ENCODE measurements at places on chromosomes 7 and 10.
A peak's percentile ranks its signal among the peaks of the same experiment; 100 is the strongest.

- DNase-seq: no peak
These were observed 10.1 kb downstream of the ANKRD22 start for GRCh38 chr10:88841316-88842111.

GRCh38 chr10:76430061-76430645, 998.7 kb downstream of the LRMDA start:
- no peak for DNase-seq

DNA sequence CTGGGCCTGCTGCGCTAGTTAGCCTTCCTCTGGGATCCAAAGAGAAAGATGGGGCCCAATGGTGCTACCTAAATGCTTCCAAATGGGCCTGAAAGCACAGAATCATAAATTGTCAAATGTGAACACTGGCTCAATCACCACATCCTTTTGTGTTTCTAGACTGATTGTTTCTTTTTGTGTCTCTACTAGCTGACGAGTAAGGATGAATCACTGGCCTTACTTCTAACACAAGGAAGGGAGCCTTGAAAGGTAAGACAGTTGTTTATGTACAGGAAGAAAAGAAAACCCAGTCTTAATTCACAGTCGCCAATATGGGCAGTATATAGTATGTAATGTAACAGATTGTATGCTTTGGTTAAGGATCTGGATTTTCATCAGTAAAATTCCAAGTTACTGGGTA, 89.5 kb downstream of the ZNF92 start:
- DNase-seq: no peak

DNA sequence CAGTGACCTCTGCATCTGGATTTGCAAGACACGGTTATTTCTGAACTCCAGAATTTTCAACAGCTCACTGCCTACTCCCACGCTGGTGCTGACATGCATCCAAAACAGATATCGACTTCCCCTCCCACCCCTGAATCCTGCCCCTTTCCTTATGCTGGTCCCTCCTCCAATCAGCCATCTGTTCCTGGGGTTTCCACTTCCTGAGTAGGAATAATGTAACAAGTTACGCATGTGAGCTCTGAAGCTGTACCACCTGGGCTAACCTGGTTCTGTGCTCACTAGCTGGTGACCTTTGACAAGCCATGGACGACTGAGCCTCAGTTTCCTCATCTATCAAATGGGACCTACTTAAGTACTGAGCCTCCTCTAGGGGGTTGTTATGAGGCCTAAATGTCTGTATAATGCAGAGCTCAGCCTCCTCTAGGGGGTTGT, 1.7 kb upstream of the NCAPG2 start:
- no peak for DNase-seq

GRCh38 chr10:4051011-4051640, 266.1 kb upstream of the KLF6 start:
- no peak for DNase-seq

GRCh38 chr7:116524609-116525297, at the start of gene CAV1:
Gene CAV1, plus strand, starts transcription at chr7:116525036. Its CDS starts 27 bp downstream, at chr7:116525063.
- peak; percentile 35 for DNase-seq

GRCh38 chr7:111911166-111911961, 294.8 kb downstream of the DOCK4 start:
- DNase-seq: no peak

DNA sequence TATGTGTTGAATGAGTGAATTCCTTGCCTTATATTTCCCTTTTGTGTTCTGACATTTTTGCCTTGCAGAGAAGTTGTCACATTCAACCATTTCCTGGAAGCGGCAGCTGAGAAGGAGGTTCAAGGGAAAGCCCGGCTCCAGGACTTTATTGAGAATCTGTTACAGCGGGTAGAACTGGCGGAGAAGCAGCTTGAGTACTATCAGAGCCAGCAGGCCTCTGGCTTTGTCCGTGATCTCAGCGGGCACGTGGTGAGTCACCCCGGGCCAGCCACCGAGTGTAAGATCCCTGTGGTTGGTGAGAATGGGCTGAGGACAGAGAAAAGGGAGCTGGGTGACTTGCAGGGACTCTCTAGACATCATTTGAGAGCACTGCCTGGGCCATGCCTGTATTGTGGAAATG, 14.2 kb downstream of the ZNF365 start:
- no peak for DNase-seq

GRCh38 chr7:537911-538634, 18.4 kb upstream of the PDGFA start:
- no peak for DNase-seq

- DNase-seq: no peak
These were observed 45.3 kb upstream of the PPIF start for GRCh38 chr10:79301754-79302530.

DNA sequence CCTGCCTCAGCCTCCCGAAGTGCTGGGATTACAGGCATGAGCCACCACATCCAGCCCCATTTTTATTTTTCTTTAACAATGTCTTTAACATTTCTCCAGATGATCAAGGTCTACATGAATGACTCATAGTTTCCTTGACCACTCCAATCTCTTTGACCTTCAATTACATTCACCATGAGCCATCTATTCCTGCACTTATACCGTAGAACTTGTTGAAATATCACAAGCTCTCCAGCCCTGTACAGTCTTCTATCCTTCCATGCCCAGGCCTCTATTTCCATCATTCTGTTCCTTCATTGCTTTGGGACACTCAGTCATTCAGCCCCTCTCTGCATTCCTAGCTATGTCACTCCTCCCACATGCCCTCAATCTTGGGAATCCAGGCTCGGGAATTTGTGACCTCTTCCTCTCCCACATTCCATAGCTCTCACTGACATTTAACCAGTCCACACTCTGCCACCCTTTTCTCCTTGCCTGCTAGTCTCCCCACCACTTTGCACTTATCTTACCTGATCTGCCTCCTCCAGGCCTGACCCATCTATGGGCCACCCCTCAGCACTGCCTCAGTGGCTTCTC, 151.8 kb upstream of the STK17A start:
- DNase-seq: no peak

GRCh38 chr10:26593896-26594295, 103.6 kb upstream of the PDSS1 start:
- no peak for DNase-seq

- DNase-seq: no peak
These were observed 209.2 kb downstream of the SNX10 start for GRCh38 chr7:26500749-26501352.

- no peak for DNase-seq
These were observed 19.4 kb downstream of the STEAP1B start for GRCh38 chr7:22480523-22481075.

DNA sequence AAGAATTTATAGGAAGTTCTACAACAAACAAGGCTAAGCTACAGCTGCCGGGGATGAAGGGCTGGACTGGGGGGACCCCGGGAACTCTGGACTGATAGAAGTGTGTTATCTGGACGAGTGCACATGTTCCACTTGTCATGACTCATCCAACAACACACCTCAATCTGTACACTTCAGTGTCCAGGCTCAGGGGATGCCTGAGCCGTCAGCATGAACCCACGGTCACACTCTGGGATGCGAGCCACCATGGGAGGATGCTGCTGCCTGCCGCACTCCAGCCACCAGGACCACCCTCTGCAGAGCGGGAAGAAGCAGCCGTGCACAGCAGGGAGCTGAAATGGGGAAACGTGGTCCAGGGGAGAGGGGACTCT, 67.5 kb downstream of the MAD1L1 start:
- DNase-seq: no peak

DNA sequence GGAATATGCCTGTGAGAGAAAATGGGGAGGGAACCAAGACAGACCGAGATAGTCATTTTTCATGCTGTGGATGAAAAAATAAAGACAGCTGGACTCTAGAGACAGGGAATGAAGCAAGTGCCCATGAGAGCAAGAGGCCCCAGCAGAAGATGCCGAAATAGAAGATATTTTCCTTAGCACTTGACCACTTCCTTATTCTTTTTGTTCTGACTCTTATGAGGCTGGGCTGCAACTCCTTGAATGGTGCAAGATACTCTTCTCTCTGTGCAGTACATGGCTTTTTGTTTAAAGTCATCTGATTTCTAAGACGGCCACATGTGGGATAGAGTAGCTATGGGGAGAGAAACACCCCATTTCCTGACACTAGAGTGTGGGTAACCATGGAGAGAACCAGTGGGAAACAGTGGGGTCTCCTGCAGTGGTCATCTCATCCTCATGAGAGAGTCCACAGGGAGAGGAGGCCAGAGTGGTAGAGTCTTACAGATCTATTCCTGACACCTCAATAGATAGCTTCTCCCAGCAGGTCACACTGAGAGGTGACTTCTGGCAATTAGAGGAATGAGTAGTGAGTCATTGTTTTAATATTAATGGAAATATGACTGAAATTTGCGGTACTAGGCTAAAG, 18.0 kb upstream of the VCL start:
- DNase-seq: no peak

DNA sequence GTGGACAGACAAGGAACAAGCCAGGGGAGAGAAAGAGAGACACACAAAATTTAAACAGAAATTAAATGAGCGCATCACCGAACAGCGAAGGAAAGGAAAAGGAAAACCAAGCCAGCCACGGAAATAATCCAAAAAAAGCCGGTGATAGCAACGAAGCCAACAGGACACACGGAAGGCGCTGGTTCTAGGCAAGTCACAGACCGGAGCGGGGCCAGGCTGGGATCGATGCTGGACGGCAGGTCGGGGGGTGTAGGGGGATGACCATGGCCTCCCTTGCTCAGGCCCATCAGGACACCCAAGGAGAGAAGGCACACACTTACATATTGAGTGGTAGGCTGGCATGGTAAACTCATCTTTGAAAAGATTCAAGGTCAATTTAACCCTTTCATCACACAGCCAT, 202.5 kb upstream of the PTN start:
- no peak for DNase-seq

DNA sequence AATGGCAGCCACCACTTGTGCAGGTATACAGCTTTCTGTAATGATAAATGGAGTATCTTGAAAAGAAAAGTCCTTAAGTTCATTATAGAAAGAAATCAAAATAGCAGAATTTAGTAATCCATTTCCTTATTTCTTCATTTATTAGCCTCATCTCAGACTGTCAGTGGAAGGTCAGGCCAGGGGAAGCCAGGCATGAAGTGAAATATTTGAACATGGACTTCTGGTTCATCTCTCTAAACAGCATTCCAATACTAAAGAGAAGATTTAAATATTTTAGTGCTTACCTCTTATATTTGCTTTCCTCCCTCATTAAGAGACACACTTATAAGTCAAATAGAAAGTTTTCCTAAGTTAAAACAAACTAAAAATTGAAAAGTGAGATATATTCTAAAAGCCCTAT, 26.8 kb downstream of the TRDMT1 start:
- no peak for DNase-seq

GRCh38 chr7:38777609-38778008, 131.4 kb downstream of the VPS41 start:
- no peak for DNase-seq

DNA sequence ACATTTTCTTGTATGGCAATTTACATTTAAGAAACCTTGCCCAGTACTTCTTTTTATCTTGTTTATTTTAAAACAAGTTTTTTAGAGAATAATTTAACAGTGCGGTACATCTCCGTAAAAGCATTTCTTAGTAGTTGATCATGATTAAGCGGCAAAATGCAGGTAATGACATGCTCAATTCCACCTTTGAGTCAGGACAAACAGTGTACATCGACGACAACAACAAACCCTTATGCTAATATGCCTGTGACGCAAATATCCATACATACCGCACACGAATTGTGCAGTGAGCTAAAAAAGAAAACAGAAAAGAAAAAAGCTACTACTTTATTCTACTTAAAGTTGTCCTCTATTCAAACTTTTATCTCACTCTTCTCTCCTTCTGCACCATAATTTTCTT, 1.9 kb downstream of the MAGI2 start:
- DNase-seq: no peak

- DNase-seq: no peak
These were observed 14.1 kb downstream of the MICU1 start for GRCh38 chr10:72611783-72612182.

- DNase-seq: no peak
These were observed 157.9 kb downstream of the GFRA1 start for GRCh38 chr10:116115036-116115641.
